ENCODE measurements at places on chromosomes 4 and X.

DNA sequence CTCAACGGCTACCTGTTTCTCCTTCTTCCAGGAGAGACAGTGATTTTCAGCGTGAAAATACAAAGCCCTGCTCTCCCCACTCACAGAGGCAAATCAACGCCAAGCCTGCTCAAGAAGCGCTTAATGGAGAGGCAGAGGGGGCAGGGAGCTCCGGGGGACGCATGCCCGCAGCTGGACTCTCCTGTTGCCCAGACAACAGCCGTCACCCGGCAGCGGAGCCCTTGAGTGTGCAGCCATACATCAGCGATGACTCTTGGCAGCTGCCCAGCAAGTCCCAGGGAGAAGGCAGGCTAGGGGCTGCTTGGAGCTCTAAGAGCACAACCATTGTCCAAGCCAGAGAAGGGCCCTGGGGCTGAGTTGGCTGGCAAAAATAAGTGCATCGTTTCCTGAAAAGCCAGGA lies 71.0 kb upstream of the AFAP1 start:
- no peak for DNase-seq

DNA sequence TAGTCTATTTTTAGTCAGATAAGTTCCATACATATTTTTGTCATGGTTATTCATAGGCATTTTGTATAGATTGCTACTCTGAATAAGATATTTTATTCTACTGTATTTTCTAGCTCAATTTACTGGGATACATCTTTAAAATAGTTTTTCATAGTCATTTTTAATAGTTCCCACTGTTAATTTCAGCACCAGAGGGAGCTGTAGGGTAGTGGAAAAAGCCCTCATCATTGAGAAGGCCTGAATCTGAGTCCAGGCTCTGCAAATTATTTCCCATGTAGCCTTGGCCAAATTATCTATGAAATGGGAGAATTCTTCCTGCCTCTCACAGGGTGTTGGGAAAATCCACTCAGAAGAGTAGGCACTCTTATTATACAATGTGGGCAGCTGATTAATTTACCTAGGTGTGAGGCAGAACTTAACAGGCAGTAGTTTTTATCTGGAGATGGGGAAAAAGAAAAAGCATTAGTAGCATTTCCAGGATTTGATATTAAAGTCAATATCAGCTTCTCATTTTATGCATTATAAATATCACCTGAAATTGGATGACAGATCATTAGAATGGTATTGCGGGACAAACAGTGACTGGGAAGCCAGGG lies 102.9 kb upstream of the PAQR3 start:
- DNase-seq: no peak

DNA sequence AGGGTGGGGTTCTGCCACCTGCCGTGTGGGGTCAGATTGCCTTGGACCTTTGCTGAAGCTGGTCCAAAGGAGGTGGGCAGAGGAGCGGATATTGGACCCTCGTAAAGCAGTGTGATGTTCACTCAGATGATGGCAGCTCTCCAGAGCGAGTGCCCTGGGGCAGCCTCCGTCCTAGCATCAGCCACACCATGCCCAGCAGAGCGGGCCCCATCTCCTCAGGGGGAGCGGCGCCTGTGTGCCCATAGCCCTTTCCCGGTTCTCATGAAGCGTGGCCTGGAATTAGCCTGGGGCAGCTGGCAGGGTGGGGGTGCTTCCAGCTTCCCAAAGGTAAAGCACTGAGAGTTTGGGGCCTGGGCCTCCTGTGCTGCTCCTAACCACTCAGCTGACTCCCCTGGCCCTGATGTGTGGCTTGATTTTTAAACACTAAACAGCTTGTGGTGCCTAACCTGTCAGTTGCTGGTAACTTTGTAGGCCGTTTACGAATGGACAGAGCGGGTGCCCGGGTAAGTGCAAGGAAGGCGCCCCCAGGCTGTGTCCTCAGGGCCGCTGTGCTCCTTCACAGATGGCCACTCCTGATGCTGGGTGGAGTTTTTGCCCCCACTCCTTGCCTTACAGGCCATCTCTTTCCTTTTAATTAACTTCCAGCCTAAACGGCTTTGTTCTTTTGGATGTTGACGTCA lies 36.0 kb downstream of the NOP14 start:
- DNase-seq: no peak

DNA sequence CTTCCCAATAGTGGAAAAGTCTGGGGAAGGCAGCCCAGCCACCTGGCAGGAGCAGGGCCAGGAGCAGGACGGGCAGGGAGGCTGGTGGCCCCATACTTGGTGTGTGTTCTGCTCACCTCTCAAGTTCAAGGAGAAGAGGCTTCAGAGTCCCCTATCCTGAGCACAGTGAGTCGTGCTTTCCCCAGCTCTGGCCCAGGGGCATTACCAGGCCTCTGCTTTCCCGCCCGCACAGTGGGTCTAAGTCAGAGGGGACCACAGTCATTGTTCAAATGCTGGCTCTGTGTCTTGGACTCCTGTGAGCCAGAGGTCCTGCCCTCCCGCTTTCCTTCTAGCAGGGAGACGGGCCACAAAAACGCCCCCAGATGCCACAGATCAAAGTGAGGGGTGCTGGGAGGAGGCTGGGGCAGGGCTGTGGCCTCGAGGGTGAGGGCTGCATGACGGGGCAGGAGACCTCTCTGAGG lies 27.6 kb downstream of the HTRA3 start:
- DNase-seq: no peak

GRCh38 chrX:49042581-49043219 lies 457 bp downstream of the TFE3 start:
- no peak for DNase-seq

DNA sequence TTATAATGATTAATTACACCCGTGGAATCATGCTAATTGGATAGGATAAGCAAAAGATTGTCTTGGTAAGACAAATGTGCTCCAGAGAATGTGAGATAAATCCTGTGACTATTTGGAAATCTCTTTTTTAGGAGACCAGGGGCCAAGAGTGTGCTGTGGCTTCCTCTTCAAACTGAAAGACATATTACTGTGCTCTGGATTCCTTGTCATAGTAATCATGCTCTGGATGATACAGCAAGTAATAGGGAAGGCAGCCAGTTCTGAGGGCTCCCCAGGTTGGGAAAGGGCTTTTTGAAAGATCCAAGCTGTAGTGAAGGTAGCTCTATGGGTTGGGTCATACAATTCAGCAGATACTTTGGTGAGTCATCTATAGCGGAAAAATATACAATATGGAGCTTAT lies 600.5 kb downstream of the PCDH18 start:
- no peak for DNase-seq

DNA sequence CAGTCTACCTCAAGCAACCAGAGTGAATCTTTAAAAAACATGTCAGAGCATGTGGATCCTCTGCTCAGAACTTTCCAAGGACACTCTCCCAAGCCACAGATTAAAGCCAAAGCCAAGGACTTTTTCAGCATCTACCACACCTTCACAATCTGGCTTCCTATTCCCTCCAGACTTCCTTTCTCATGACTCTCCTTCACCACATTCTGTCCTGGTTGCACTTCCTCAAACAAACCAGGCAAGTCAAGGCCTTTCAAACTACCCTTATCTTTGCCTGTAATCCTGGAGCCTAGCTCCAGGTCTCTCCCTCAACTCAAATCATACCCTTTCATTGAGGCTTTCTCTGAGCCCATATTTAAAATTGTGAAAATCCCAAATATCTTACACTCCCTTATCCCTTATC lies 191.6 kb upstream of the GALNTL6 start:
- DNase-seq: no peak

- DNase-seq: no peak
These were observed 148.7 kb upstream of the PTCHD1 start for GRCh38 chrX:23185951-23186350.

DNA sequence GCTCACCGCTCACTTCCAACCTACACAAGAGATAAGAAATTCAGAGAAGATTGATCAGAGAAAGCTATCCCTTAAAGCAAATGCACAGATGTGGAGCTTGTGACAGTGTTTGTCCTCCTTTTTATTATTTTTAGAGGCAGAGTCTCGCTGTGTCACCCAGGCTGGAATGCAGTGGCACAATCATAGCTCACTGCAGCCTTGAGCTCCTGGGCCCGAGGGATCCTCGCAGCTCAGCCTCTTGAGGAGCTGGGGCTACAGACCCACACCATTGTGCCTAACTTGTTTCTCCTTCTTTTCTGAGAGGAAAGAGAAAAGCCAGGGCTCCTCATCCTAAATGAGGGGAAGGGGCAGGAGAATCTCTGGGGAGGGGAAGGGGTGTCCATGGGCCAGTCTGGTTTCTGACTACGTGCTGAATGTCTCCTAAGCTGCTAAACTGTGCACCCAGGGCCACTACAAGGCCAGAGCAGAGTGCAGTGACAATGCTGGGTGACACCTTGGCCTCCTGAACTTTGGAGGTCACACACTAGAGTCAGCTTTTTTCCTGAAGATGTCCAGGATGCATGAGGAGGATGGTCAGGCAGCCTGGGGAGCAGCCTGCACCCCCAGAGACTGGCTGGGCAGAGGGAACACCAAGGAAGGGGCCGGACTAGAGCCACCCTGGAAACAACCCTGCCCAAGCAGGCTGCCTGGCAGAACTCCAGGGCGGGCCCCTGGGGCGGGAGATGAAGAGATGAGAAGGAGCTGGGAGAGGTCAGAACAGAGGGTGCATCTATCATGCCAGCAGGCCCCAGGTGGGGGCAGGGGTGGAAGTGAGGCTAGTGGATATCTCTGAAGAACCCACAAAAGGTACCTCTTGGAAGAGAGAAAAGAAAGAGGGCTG lies 55.5 kb upstream of the PROM1 start:
- no peak for DNase-seq

- DNase-seq: no peak
These were observed 57.5 kb downstream of the MTM1 start for GRCh38 chrX:150625875-150626274.

DNA sequence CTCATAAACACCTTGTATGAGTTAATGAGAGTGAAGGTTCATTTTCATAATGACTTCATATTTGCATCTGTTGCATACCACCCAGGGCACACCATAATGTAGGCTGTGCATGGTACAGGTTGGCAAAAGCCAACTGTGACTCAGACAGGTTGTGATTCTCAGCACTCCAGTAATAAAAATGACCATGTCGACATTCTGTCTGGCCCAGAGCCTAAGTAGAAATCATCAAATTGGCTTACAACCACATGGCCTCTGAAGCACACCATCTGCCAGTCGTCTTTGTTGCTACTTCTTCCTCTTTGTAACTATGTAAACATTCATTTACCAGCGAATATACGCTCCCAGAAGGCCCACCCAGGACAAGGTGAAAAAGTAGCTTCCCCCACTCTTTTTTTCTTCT lies 459.5 kb downstream of the GASK1B start:
- DNase-seq: no peak

- peak; percentile 25 for DNase-seq
These were observed 814 bp downstream of the SPON2 start for GRCh38 chr4:1171311-1172227.

DNA sequence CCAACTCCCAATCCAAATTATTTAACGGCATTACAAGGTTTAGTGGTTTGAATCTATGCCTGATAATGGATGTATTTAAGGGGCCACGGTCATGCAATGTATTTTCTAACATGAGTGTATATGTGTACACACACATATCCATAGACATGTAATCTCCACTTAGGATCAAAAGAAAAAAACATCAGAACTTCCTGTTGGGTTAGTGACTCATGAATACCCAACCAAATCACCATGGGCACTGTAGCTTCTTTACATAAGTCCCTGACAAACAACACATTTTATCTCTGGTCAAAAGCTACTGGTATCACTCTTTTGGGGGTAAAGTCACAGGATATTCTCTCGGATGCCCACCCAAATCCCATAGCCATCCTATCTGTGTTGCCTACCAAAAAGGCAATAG lies 36.5 kb upstream of the TFDP3 start:
- DNase-seq: no peak

DNA sequence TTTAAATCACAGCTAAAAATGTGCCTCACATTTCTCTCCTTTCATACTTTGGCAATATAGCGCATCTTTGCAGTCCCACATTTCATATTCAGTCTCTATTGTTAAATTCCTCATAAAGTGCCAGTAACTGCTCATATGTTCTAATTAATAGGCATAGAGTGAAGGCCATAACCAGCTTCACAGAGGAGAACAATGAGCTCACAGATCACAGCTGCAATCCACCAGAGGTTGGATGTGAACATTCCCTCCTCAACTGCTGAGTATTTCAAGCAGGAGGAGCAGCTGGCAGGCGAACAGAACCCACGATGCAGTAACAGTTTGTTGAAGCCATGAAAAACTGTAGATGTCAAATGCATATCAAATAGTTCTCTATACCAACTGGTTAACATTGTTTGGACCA lies 2088.7 kb upstream of the AGA start:
- no peak for DNase-seq

DNA sequence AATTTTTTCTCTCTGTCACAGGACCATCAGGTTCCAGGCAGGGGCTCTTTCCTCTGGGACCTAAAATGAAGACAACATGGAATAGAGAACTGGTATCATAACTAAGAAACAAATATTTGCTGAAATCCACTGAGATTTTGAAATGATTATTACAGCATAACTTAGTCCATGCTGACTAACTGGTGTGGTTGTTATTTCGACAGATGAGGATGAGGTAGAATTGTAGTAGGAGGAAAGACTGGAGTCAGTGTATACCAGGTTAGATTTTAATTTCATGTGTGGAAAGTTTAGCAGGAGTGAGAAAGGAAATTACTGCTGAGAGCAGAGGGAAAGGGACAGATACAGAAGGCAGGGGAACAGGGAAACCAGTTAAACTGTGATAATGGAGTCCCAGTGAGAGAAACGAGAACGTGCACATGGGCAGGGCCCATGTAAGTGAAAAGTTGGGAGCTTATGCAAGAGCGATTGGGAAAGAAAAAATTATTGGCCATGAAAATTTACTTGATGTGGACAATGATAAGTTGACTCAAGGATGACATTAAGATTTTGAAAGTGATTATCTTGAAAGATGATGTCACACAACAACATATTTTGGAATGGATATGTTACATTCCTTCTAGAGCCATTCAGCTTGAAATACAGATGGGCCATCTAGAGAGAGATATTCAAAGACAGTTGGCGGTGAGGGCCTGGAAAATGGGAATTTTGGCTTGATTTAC lies 98.7 kb upstream of the DDIT4L start:
- no peak for DNase-seq
